ENCODE measurements at places on chromosomes 16 and 17. TPM values are rescaled to one million over a fixed set of nuclear protein-coding genes. Genes with fewer than 3 reads are reported as not detected.

DNA sequence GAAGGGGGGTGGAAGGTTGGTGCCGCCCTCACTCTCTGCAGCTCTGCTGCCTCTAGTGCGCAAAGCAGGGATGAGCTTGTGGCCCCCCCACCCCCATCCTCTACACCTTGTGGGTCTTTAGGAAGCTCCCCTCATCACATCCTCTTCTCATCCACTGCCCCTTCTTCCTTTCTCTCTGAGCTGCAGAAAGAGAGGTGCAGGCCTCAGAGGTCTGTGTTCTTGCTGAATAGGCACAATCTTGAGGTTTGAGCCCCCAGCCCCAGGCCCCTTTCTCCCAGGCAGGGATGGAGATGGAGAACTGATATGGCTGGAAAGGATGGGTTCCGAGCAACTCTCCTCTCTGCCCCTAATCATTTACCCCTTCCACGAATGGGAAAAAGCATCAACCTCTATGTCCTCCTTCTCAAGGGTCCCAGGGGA is 2.6 kb downstream of the CACNA1G start:
- no peak for DNase-seq

The SERPINF2 gene
- total RNA-seq: 0.19 TPM

DNA sequence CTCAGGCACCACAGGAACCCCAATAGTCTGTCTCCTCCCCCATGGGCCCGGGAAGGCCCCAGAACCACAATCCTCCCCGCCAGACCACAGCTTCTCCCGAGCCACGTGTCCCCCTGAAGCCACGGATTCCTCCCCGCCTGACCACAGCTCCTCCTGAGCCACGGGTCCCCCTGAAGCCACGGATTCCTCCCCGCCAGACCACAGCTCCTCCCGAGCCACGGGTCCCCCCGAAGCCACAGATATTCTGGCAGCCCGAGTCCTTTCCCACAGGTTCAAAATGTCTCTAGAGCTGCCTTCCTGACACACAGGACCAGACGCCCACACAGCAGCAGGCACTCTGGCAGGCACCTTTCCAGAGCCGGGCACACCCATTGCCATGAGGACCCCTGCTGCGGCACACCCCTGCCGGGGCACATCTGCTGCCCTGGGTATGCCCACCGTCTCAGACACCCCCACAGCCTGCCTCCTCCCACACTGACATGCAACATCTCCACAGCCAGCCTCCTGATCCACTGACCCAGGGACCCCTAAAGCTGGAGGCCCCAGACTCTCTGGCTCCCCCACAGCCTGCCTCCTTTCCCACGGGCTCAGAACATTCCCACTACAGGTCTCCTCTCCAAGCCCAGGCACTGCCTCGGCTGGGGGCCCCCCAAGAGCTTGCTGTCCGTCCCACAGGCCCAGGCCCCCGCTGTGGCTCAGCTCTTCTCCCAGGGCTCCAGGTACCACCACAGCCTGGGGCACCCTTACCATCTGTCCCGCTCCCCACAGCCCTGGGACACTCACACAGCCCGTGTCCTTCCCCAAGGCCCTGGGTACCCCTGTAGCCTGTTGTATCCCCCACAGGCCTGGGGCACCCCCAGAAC is 2.2 kb downstream of the KIAA0753 start:
- DNase-seq: no peak

- DNase-seq: no peak
Measured at GRCh38 chr16:75061669-75062068, 54.9 kb downstream of the LDHD start.

The NDUFAF8 gene
- total RNA-seq: 68.2 TPM

GRCh38 chr17:81002409-81003361 is 11.0 kb downstream of the CHMP6 start:
- DNase-seq: no peak

DNA sequence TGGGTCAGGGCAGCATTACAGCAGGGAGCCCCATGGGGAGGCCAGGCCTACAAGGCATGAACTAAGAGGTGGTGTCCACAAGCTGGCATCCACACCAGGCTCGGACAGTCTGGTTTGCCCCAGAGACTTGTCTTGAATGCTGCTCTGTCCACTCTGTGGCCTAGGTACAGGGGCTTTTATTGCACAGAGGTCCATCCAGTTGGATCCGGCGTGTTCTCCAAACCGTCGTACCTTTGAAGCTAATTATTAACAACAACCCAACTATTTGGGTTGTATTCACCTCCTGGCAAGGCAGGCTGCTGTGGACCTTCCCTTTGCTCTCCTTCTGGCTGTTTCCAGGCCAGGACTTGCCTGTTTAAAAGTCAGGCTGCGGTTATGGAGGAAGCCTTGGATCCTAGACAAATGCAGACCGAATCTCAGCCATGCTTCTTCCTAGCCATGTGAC is 123.4 kb downstream of the CLEC16A start:
- DNase-seq: no peak

- DNase-seq: no peak
Measured at GRCh38 chr16:13779676-13780075, 140.3 kb upstream of the ERCC4 start.

DNA sequence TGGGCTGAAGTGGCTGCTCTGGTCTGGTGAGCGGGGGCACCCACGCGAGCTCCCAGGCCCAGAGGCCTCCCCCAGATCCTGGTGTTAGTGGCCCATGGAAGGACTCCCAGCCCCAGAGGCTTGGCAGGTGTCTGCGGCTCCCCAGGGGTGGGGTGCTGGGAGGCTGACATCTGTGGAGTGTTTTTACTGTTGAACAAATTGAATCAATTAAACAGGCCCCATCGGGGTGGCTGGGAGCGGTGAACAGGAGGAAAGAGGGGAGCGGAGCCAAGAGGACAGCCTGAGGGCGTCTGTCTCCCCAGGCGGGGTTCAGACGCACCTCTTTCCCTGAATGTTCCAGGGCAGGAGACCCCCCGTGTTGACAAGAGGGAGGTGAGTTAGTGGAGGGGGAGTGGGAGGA is 29.9 kb downstream of the ACTG1 start:
- DNase-seq: no peak

The CHRNE gene
- 0.21 TPM for total RNA-seq

DNA sequence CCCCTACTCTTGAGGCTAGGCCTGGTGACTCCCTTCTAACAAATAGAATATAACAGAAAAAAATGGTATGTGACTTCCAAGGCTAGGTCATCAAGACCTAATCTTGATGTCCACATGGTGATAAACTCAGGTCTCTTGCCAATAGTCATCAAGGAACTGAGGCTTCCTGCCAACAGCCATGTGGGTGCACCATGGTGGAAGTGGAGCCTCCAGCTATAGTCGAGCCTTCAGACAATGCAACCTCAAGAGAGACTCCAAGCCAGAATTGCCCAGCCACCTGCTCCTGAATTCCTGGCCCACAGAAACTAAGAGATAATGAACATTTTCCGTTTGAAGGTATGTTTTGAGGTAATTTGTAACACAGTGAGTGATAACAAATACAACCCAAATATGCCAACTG is 55.9 kb upstream of the SREBF1 start:
- no peak for DNase-seq

GRCh38 chr17:59561042-59561441 is 4.4 kb upstream of the DHX40 start:
- no peak for DNase-seq

DNA sequence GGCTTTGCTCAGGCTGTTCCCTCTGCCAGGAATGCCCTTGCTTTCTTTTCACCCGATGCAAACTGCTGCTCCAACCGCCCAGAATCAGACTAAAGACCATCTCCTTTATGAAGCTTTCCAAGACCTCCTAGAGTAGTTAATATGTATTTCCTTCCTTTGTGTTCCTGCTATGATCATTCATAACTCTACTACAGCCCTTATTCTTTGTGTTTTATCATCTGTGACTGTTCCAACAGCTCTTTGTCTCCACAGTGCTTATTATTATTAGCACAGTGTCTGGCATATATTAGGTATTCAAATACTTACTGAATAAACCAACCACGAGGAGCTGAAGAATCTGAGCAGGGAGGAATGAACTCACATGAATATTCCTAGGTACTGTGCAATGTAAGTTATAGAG is 7.6 kb downstream of the PSME3IP1 start:
- no peak for DNase-seq

- DNase-seq: no peak
Measured at GRCh38 chr16:84117494-84117843, 727 bp upstream of the MBTPS1 start.

DNA sequence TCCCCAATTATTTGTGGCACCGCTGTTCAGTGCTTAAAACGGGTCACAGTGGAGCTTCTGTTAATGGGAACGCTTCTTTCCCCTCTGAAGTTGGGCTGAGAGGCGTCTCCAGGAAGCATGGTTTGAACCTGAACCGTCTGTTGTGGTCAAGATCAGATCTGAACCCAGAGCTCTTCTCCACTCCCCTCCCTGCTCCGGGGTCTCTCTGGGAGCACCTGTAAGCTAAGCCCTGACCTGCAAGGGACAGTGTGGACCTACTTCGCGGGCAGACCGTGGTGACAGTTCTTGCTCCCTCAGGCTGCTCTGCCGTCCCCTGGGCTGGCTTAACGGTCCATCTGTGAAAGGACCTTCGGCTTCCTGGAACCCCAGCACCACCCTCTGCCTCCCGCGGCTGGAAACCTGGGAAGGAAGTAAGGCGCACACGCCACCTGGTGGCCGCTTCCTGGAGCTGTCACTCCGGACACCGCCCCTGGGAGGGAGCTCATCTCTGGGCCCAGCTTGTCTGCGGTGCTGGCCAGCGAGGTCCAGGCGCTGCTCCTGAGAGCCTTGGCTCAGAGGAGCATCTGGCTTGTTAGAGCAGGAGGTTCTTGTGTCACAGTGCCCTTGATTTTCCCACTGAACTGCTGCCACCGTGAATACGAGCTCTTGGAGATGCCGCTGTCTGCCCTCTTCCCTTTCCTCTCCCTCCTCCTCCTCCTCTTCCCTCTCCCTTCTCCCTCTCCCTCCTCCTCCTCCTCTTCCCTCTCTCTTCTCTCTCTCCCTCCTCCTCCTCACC is 518.5 kb upstream of the EEF2KMT start:
- peak; percentile 70 for DNase-seq

DNA sequence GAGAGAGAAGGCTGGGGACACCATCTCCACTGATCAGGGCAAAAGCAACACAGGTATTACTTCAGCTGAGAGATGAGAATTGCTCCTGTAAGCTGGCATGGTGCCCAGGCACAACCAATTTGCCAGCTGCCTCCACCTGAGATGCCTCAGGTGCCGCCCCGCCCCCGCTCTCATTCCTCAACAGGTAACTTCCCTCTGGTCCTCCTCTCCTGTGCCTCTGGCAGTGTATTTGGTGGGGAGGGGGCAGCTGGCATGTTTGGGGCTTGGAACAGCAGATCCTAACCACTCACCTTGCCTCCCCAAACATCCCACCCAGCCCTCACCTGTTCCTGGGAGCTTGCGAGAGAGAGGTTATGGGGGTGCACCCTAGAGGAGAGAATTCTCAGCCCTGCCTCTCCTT is 2.9 kb upstream of the SRCIN1 start:
- DNase-seq: no peak

- peak; percentile 68 for DNase-seq
Measured at GRCh38 chr17:78993241-78993956, 13.7 kb upstream of the LGALS3BP start.

- DNase-seq: no peak
Measured at GRCh38 chr17:50938821-50939541, 72.8 kb upstream of the TOB1 start.

GRCh38 chr16:66152181-66152580 is 214.3 kb upstream of the CDH5 start:
- no peak for DNase-seq

The NTN1 gene
- total RNA-seq: 10.1 TPM

The UBE2Z gene
- 56.8 TPM for total RNA-seq

GRCh38 chr16:56669005-56669839 is at the start of gene MT1H:
MT1H (plus strand) TSS chr16:56669814; CDS start chr16:56669885, 71 bp downstream.
- DNase-seq: no peak

DNA sequence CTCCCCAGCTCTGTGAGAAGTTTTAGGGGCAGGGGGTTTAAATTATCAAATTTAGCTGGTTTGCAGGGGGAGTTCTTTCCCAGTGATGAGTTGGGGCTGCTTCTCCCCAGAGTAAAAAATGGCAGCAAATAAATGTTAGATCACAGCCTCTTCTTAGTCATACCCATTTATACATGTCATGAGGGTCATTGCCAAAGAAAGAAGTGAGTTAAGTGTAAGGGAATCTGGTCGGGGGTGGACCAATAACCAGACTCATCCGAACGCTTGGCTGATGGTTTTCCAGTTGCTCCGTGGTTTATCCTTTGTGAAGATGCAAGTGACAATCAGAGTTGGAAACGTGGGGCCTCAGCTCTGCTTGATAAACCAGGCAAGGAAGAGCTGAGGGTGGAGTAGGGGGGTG is 87.1 kb downstream of the PLXDC1 start:
- no peak for DNase-seq

The GPR142 gene
- 0.23 TPM for total RNA-seq

- DNase-seq: no peak
Measured at GRCh38 chr17:51813140-51813783, 345.3 kb downstream of the CA10 start.

- DNase-seq: no peak
Measured at GRCh38 chr16:49261930-49262329, 19.7 kb downstream of the CBLN1 start.

Measured in neural crest cell (in vitro differentiated cells).